Left lung (tissue), 14 donors: ENCODE measurements at places on chromosomes 11 and 22. TPM values are rescaled to one million over a fixed set of nuclear protein-coding genes. Genes with fewer than 3 reads are reported as not detected.
A peak's percentile ranks its signal among the peaks of the same experiment; 100 is the strongest.

- no peaks in the 10 kb centered on the region for H3K4me1 ChIP-seq
- no peak overlapping the region for H3K4me3 ChIP-seq
- H3K27me3 ChIP-seq = no peaks in the 10 kb centered on the region
- H3K36me3 ChIP-seq = no peaks in the 10 kb centered on the region
Measured at GRCh38 chr11:96061730-96062129, 137.8 kb upstream of the MTMR2 start.

DNA sequence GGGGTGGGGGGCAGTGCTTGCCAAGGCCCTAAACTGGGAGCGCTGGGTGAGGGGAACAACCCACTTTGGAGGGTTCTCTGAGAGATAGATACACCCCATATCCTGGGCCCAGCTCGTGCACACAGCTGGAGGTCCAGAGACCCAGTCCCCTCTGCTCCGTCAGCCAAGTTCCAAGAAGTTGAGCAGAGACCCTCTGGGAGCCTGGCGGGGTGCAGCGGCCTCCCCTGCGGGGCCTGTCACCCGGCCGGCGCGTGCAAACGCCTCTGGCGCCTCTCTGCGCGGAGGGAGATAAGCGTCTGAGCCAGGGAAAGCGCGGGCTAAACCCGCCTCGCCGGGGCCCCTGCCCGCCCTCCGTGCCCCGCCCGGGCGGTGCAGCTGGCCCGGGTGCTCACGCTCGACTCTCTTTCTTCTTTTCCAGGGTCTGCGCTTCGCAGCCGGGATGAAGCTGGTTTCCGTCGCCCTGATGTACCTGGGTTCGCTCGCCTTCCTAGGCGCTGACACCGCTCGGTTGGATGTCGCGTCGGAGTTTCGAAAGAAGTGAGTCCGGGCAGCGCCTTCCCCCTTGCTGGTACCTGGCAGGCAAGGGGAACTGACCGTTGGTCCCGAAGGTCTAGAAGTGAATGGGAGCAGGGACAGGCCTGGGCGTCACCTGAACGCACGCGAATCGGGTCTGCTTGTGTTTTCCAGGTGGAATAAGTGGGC lies 540 bp downstream of the ADM start:
- no peaks in the 10 kb centered on the region for H3K36me3 ChIP-seq
- H3K4me1 ChIP-seq = peaks cover 83% of the 10 kb centered on the region
- peaks cover 38% of the 10 kb centered on the region for H3K27me3 ChIP-seq
- no peak for DNase-seq
- H3K27ac ChIP-seq = peak overlapping the region; percentile 35
- peak overlapping the region; percentile 37 for H3K4me3 ChIP-seq

- no peaks in the 10 kb centered on the region for H3K36me3 ChIP-seq
- no peak overlapping the region for H3K27ac ChIP-seq
- no peak overlapping the region for H3K4me3 ChIP-seq
- DNase-seq = no peak
- H3K27me3 ChIP-seq = no peaks in the 10 kb centered on the region
- no peaks in the 10 kb centered on the region for H3K4me1 ChIP-seq
Measured at GRCh38 chr11:375065-376025, 6.0 kb downstream of the B4GALNT4 start.

PRR33 gene
- not detected for total RNA-seq

DNA sequence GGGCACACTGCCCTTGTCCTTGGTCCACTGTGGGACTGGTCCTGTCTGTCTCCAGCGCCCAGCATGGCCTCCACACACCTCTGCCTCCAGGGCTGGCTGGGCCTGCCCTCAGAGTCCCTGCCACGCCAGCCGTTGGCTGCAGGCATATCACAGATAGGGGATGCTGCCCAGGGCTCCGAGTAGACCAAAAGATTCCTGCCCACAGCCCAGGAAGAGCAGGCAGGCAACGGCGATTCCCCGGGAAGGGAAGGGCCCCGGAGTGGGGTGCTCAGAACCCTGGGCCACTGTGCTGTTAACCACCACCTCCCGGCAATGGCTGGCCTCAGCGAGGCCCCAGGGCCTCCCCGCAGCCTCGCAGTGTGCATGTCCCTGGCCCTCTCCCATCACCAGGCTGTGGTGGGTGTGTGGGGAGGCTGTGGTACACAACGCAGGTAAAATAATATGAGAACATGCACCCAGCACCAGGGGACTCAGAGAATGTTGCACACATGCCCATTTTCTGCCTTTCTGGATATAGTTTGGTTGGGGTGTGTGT lies 2.2 kb downstream of the IFITM5 start:
- H3K27me3 ChIP-seq = peaks cover 7% of the 10 kb centered on the region
- H3K36me3 ChIP-seq = no peaks in the 10 kb centered on the region
- DNase-seq = peak; percentile 74
- no peak overlapping the region for H3K27ac ChIP-seq
- H3K4me1 ChIP-seq = no peaks in the 10 kb centered on the region

GRCh38 chr11:100711984-100712383 lies 24.9 kb downstream of the ARHGAP42 start:
- H3K27me3 ChIP-seq = no peaks in the 10 kb centered on the region
- no peak for DNase-seq
- H3K27ac ChIP-seq = no peak overlapping the region
- H3K4me1 ChIP-seq = no peaks in the 10 kb centered on the region
- no peaks in the 10 kb centered on the region for H3K36me3 ChIP-seq
- H3K4me3 ChIP-seq = no peak overlapping the region

PNPLA3 gene
- total RNA-seq = 2.4 TPM

DNA sequence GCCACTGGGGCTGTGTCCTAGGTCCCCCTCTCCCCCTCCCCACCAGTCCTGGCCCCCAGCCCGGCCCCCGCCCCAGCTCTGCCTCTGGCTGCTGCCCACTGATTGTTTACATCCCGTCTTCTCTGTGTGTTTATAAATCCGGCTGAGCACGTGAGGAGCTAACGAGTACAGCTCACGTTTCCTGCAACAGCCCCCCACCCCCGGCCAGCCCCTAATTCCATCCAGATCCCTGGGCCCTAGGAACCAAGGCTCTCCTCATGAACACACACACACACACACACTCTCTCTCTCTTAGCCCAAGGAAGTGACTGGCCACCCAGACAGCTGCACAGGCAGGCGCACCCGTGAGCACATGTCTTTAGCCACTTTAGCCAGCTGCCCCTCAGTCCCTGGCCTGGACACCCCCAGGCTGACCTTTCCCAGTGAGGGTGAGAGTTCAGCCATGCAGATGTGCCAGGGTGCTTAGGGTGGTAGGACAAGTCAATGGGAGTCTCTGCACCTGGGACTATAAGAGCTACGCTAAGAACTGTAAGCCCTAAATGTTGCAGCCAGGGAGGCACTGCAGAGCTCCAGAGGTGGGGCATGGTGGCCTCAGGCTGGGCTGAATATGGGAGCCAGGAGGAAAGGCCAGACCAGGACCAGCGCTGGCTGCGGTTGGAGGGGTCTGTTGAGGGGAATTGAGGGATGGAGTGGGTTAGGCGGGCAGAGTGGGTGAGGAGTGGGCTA lies 2.9 kb downstream of the CLCF1 start:
- DNase-seq = peak; percentile 78
- no peak overlapping the region for H3K4me3 ChIP-seq
- peak overlapping the region; percentile 89 for H3K27ac ChIP-seq
- no peaks in the 10 kb centered on the region for H3K27me3 ChIP-seq

DNA sequence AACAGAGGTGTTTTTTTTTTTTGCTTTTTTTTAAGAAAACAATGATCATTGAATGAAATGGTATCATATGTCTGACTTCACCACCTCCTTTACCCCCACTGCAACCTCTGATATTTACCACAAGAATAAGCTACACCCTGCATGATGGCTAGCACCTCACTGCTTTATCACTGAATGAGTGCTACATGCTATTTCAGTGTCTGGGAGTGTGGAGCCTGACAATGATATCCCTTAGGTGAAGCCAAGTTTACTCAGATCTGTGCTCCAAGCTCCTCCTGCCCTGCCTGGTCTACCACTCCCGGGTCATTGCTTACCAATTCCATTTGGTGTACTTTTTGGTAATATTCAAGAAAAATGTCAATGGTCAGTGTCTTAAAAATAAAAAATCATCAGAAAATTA lies 21.1 kb downstream of the MMP20 start:
- no peak overlapping the region for H3K4me3 ChIP-seq
- H3K36me3 ChIP-seq = no peaks in the 10 kb centered on the region
- DNase-seq = no peak
- no peaks in the 10 kb centered on the region for H3K27me3 ChIP-seq
- H3K27ac ChIP-seq = no peak overlapping the region

PCSK7 gene
- 77.8 TPM for total RNA-seq

NNMT gene
- total RNA-seq = 165 TPM

HPX gene
- total RNA-seq = 0.90 TPM

- peaks cover 100% of the 10 kb centered on the region for H3K27me3 ChIP-seq
- H3K36me3 ChIP-seq = no peaks in the 10 kb centered on the region
- H3K4me1 ChIP-seq = no peaks in the 10 kb centered on the region
- H3K4me3 ChIP-seq = no peak overlapping the region
- H3K27ac ChIP-seq = no peak overlapping the region
Measured at GRCh38 chr11:31826536-31827438, 15.7 kb upstream of the PAX6 start.

DNA sequence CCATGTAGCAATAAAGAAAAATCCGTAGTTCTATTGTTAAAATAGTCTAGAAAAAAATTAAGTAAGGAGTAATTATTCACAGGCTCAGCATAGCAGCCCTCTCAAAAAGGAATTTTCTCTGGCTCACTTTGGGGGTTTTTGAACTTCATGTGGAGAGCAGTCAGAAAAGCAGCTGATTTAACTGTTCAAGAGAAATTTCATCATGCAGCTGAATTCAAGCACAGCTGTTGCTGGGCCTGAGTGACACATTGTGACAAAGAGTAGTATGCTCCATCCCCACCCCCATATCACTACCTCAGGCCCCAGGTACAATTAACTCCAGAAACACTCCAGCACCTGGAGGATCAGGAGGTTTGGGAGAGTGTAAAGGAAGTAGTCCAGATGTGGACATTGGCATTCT lies 272.1 kb downstream of the FAM76B start:
- no peaks in the 10 kb centered on the region for H3K27me3 ChIP-seq
- peak; percentile 56 for DNase-seq
- H3K4me1 ChIP-seq = peaks cover under 1% of the 10 kb centered on the region
- H3K4me3 ChIP-seq = no peak overlapping the region

- H3K27ac ChIP-seq = peak overlapping the region; percentile 67
- H3K4me1 ChIP-seq = no peaks in the 10 kb centered on the region
- no peak for DNase-seq
- no peaks in the 10 kb centered on the region for H3K36me3 ChIP-seq
- H3K4me3 ChIP-seq = no peak overlapping the region
- H3K27me3 ChIP-seq = no peaks in the 10 kb centered on the region
Measured at GRCh38 chr22:19576460-19577421, 52.5 kb upstream of the CLDN5 start.

DNA sequence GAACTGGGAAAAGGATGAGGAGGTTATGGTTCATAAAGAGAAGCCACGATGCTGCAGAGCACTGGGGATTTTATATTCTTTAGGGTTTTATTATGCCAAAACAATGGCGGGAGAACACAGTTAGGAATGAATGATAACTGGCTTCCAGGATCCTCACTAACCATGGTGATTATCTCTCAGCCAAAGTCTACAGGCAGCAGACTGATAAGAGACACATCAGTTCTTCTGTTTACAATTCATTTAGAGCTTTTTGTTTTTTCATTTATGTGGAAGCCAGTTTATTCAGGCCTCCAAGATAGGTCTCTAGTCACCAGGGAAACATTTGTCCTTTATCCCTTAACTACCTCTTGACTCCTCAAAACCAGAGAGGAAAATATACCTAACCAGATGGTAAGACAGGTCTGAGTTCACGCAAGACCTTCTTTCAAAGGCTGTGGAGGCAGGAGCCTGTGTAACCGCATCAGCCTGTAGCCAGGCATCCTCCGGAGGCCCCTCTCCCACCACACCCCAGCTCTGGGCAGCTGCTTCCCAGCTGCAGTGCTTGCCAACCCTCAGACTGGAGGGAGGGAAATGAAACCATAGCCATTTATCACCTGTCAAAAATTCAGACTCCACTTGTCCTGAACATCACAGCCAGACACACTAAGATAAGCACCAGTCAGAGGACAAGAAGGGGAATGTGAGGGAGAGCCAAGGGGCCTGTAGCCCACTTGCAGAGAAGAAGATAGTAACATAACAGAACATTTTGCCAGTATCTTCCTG lies 57.2 kb upstream of the FAM181B start:
- DNase-seq = no peak
- H3K4me1 ChIP-seq = no peaks in the 10 kb centered on the region
- H3K27me3 ChIP-seq = no peaks in the 10 kb centered on the region
- H3K4me3 ChIP-seq = no peak overlapping the region
- no peak overlapping the region for H3K27ac ChIP-seq

DNA sequence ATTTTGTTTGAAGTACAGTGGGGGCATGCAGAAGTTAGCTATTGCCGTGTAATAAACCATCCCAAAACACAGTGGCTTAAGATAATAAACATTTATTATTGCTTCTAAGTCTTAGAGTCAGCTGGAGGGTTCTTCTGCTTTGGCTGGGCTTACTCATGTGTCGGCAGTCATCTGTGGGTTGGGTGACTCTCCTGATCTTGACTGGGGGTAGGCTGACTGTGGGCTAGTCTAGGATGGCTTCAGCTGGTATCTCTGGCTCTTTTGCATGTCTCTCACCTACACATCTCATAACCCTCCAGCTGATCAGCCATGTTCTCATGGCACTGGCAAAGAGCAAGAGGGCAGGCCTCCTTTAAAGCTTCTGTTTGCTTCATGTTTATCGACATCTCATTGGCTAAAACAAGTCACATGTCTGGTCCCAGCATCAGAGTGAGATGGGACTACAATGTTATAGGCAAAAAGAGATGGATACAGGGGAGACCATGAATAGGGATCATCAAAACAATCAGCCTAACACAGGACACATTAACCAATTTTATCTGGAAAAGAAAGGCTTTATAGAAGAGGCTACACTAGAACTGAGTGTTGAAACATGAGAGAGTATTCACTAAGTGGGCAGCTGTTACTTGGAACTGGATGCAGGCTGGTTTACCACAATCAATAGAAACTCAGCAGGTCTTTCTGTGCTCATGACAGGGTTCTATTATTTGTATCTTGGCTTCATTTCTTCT lies 5.1 kb downstream of the LRRC51 start:
- no peak overlapping the region for H3K27ac ChIP-seq
- H3K27me3 ChIP-seq = no peaks in the 10 kb centered on the region
- H3K4me3 ChIP-seq = no peak overlapping the region
- no peak for DNase-seq
- H3K4me1 ChIP-seq = peaks cover 23% of the 10 kb centered on the region
- peaks cover 7% of the 10 kb centered on the region for H3K36me3 ChIP-seq

DNA sequence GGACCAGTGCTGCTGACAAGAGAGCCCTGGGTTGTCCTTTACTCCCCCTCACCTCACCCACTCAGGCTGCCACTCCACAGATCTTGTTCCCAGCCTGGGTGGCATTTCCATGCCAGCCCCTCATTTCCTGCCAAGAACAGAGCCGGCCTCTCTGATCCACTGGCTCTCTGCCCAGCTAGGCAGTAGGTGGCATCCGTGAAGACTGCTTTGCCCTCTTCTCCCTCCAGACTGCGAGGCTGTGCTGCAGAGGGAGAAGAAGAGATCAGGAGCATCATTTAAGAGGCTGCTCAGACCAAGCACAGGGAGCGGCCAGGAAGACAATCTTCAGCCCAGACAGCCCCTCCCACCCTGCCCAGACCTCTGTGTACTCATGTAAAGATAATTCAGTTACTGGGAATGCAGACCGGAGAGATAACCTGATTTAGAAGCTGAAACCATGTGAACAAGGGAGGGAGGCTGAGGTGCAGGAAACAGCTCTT lies 126.9 kb upstream of the NCAM1 start:
- no peak overlapping the region for H3K4me3 ChIP-seq
- no peak overlapping the region for H3K27ac ChIP-seq
- no peaks in the 10 kb centered on the region for H3K4me1 ChIP-seq
- DNase-seq = no peak
- no peaks in the 10 kb centered on the region for H3K27me3 ChIP-seq
- H3K36me3 ChIP-seq = no peaks in the 10 kb centered on the region

KRTAP5-1 gene
- not detected for total RNA-seq

GRCh38 chr11:63908631-63909401 lies 8.1 kb downstream of the RCOR2 start:
- H3K4me3 ChIP-seq = no peak overlapping the region
- H3K36me3 ChIP-seq = peaks cover 78% of the 10 kb centered on the region
- H3K27ac ChIP-seq = no peak overlapping the region
- H3K27me3 ChIP-seq = no peaks in the 10 kb centered on the region
- no peak for DNase-seq
